ENCODE measurements at places on chromosomes 12 and 14.

GRCh38 chr14:105845725-105846309 lies 319.4 kb downstream of the TMEM121 start:
- no peak for DNase-seq

GRCh38 chr14:80850197-80850814 lies 91.2 kb downstream of the CEP128 start:
- DNase-seq: no peak

- no peak for DNase-seq
Observed at GRCh38 chr14:54003064-54003463, 46.4 kb upstream of the BMP4 start.

DNA sequence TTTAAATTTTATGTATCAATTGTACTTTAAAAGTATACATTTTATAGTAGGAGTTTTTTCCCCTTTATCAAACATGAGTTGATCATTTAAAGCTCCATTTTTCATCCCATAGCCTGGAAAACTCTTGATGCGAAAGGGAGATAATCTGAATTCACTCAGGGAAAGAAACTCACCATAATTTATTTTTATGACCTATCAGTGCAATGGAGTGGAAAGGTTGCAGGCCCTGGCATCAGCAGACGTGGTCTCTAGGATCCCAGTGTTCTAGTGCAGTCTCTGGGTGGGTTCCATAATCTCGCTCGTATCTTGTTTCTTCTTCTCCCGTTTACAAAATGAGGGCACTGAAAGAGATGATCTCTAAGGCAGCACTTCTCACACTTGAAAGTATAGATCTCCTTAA lies 85.0 kb downstream of the PTGER2 start:
- DNase-seq: no peak

DNA sequence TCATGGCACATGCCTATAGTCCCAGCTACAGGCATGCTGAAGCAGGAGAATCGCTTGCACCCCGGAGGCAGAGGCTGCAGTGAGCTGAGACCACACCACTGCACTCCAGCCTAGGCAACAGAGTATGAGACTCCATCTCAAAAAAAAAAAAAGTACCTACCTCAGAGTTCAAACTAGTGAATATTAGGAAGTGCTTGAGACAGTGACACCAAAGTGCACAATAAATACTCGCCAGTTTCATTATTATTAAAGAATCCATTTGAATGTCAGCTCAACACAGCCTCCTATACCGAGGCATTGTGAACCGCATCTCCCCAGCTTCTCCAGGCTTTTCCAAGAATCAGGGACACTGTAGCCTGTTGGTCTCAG lies 5.0 kb downstream of the GAPDH start:
- no peak for DNase-seq
